ENCODE measurements at places on chromosomes 12 and 14.

DNA sequence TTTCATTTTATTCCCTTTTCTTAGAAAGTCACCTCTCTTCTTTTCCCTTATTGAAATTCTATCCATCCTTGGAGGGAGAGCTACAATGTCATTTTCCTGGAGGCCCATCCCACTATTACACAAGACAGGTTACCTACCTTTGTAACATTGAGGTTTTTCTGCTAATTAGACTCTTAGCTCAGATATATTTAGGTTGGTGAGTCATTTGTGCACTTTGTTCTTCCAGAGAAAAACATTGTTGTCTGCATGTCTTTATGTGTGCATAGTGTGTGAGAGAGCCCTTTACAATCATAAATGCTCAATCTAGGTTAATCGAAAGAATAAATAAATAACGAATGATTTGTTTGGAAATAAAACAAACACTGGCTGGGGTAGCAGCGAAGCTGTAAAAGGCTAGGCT lies 191.8 kb downstream of the DACT1 start:
- no peak for DNase-seq

GRCh38 chr14:91935586-91935985 lies 11.9 kb downstream of the FBLN5 start:
- no peak for DNase-seq

- no peak for DNase-seq
Measured at GRCh38 chr14:106134886-106135285, 608.5 kb downstream of the TMEM121 start.

GRCh38 chr14:75437201-75438143 lies 9.7 kb downstream of the JDP2 start:
- no peak for DNase-seq

DNA sequence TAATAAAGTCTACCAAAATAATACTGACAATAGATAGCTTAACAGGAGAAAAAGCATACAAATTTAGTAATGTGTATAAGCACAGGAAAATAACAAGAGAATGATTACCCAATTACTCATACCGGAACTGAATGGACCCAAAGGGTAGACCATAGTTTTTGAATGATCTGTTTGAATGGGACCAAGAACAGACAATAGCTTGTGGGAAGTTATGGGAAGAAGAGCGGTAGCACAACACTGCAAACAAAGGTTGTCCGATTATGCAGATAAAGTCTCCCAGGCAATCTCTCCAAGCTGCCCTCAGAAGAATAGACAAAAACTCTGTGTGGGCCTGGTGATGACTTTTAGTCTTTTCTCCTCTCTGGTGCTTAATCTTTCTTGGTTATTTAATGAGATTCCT lies 96.6 kb upstream of the NEDD1 start:
- DNase-seq = no peak

- no peak for DNase-seq
Measured at GRCh38 chr12:23536293-23536692, 413.2 kb downstream of the SOX5 start.

DNA sequence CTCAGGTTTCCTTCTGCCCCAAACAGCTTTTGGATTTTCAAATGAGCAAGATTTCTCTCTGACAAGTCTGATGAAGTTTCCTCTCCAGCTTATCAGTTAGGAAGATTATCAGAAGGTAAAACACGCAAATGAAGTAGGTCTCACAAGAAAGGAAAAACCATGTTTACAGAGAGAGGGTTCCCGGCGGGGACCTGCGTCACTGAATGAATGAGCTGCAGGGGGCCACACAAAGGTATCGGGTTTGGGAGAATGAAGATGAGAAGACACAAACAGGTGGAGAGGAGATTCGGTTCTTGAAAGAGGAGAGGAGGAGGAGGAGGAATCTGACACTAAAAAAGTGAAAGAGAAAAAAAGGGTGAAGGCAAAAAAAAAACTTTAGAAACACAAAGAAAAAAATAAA lies 208.6 kb downstream of the CALM1 start:
- no peak for DNase-seq

DNA sequence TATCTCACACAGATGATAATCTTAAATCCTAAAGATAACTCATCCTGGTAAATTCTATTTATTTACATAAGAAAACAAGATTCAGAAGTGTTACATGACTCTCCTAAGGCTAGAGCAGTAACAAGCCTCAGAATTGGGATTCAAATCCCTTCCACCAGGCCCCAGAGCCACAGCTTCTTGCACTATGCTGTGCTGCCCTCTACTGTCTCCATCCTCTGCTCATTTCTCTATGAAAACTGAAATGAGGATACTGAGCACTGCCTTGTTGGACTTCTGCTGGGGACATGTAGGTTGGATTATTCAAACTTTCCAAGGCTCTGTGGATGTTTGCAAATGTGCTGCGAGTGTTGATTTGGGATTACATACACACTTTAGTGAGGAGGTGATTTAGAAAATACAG lies 23.5 kb upstream of the C12orf50 start:
- no peak for DNase-seq

DNA sequence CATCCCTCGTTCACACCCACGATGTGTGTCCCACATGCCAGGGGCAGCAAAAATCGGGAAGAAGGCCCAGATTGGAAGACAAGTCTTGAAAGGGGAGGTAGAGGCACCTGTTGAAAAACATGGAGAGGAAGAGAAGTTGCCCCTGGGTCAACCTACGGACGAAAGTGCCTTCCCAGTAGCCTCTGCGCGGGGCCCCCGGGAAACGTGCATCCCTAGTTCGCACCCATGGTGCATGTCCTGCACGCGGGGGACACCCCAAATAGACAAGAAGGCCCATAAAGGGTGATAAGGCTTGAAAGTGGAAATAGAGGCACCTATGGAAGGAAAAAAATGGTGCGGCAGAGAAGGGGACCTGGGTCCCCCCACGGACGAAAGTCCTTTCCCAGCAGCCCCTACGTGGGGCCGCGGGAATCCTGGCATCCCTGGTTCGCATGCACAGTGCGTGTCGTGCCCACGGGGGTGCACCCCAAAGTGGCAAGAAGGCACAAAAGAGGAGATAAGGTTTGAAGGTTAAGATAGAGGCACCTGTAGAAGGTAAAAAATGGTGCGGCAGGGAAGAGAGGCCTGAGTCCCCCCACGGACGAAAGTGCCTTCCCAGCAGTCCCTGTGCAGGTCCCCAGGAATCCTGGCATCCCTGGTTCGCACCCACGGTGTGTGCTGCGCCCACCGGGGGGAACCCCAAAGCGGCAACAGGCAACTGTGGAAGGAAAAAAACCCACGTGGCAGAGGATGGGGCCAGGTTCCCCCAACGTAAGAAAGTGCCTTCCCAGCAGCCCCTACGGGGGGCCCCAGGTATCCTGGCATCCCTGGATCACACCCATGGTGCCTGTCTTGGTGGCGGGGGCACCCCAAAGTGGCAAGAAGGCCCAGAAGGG lies 278.3 kb downstream of the ALG10 start:
- DNase-seq = no peak

DNA sequence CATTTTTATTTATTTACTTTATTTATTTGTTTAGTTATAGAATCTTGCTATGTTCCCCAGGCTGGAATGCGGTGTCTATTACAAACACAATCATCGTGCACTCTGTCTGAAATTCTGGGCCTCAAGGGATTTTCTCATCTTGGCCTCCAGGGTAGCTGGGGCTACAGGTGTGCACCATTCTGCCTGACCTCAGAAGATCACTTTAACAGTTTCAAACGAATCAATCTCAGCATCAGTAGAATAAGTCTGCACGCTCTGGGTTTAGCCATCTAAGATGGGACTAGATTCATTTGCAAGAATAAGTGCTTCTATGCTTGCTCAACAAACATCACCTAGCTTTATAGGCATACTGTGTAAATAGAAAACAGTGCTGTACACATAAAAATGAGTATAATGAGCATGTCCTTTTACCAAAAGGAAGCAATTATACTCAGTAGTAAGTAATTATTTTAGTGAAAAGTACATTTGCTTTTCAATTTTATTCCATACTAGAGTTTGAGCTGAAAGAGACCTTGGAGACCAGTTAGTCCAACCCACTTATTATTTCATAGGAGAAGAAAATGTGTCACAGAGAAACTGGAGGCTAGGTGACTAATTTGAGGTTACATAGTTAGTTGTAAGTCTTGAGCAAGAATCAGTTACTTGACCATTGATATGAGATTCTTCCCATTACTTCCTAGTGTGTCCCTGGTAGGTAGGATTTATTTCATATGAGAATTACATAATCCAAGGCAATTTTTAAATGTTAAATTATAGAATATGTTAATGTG lies 456.5 kb upstream of the LMO3 start:
- DNase-seq = no peak

GRCh38 chr14:105250986-105251385 lies 2.7 kb downstream of the BTBD6 start:
- no peak for DNase-seq

DNA sequence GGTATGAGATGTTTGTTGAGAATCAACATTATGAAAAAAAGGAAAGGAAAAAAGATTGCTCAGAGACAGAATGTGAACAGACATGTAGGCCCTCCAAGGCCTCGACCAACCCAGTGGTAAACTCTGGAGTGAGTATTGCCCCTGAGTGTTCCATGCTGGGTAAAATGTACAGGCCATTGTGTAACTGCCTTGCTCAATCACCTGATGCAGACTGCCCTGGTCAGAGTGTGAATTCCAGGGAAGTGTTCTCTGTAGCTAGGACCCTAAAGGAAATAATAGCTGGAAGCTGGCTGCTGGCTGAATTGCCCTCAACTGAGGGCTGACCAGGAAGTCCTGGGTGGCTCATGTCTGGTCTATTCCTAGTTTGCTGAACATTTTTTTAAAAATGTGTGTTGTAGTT lies 1081.4 kb upstream of the LRFN5 start:
- DNase-seq = no peak
